ENCODE measurements at places on chromosomes 12 and 14.

- no peak for DNase-seq
Measured at GRCh38 chr12:67323007-67323406, 53.8 kb downstream of the CAND1 start.

GRCh38 chr12:92702754-92703679 lies at the start of gene PLEKHG7:
PLEKHG7 (plus strand) TSS chr12:92702989; CDS start chr12:92706632, 3,643 bp downstream.
- DNase-seq = no peak

- no peak for DNase-seq
Measured at GRCh38 chr12:53055471-53056266, 5.8 kb downstream of the TNS2 start.

- no peak for DNase-seq
Measured at GRCh38 chr12:116693286-116694227, 44.3 kb downstream of the SPRING1 start.

DNA sequence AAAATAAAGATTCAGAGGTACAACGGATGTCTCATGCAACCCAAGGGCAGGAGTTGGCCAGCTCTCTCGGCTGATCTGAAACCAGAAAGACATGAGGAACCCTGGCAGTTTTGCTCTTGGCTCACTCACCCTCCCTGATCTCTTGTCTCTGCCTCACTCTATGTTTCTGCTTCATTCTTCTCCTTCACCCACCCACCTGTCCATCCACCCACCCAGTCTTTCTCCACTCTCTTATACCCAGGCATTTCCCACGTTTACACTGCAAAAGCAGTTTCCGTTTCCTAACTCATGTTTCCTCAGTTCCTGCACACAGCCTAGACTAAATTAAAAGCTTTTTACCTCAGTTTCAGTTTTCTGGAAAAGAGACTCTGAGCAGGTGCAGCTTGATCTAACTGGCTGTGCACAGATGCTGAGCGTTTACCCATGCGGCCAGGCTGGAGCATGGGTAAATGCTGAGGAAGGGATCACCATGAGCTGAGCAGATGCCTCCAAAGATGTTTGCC lies 157.6 kb downstream of the PRKCH start:
- no peak for DNase-seq

GRCh38 chr12:47110718-47111391 lies 31.1 kb upstream of the AMIGO2 start:
- DNase-seq = no peak

DNA sequence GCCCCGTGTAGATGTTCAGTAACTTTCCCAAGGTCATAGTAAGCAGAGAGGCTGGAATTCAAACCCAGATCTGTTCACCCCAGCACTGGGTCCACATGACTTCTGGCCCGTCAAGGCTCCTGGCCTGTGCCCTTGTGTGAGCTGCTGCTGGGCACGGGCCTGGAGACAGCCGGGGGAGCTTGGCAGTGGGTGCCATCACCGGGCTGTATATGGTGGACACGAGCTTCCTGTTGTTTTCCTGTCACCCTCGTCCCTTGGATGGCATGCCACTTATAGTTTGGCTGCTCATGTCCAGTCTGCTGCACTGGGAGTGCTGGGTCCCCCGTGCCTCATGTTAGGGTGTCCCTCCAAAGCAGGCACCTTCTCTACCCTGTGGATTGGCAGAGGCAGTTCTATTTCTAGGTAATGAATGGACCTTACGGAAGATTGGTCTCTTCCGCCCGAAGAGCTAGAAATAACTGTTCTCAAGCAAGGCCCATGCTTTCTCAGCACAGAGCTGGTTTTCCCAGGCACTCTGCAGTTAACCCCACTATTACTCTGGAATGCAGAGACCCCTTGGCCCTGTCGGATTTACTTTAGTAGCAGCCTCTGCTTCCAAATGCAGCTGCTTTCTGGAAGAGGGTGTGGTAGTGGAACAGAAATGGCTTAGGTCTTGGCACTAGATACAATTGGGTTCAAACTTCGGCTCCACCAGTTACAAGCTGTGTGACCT lies 44.3 kb downstream of the ELK3 start:
- DNase-seq = no peak

DNA sequence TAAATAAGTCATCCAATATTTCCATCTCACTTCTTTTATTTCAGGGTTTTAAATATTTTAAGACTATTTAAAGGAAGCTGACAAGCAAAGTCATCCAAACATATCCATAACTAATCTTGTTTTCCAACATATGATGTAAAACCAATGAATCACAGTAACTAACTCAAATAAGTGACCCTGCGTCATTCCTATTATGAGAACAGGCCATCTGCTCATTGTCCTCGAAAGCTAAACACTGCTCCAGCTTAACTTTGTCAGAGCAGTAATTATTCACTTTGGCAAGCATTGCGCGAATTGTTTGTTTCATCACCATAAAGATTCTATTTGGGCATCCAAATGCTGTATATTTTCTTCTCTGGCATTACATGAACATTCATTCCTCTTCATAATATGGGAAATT lies 99.1 kb downstream of the CAPZA3 start:
- no peak for DNase-seq

- DNase-seq = no peak
Measured at GRCh38 chr12:12975322-12976077, 23.5 kb upstream of the GPRC5D start.

GRCh38 chr12:90910958-90911357 lies 44.0 kb downstream of the CCER1 start:
- no peak for DNase-seq

GRCh38 chr12:119649202-119649808 lies 18.6 kb upstream of the PRKAB1 start:
- DNase-seq = no peak

DNA sequence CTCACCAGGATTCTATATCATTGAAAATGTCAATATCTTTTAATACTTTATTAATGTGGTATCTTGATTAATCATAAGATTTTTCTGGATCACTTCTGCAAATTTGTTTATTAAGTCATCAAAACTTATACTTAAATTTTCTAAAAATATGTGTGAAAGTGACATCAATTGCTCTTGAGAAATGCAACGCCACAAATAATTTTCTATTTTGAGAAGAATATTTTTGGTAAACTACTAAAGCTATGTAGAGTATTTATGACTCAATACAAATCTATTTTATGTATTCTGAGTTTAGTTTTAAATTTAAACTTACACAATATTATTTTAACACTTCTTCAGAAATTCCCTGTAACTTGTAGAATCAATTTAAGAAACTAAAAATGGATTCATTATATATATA lies 263.3 kb downstream of the RASSF9 start:
- no peak for DNase-seq

DNA sequence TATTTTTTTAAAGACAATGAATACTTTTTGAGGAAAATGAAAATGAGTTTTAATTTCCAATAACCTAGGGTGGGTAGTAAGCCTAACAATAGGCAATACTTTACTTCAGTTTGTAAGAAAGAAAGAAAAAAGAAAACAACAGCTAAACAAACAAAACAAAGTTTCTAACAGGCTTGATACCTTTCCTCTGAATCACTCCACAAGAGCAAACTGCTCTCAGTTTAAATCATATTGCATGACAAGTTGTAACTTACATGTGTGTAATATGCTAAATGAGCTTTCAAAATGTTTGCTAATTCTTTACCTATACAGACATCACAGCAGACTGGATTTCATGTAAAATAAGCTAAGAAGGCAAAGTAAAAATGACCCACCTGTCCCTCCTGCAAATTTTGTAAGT lies 6.7 kb upstream of the LMO3 start:
- no peak for DNase-seq

DNA sequence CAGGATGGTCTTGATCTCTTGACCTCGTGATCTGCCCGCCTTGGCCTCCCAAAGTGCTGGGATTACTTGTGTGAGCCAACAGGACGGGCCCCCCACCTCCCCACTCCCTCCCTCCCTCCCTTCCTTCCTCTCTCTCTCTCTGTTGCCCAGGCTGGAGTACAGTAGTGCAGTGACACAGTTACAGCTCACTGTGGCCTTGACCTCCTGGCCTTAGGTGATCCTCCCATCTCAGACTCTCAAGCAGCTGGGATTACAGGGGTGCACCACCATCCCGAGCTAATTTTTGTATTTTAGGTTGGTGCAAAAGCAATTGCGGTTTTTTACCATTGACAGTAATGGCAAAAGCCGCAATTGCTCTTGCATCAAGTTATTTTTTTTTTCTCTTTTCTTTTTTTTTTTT lies 19.2 kb upstream of the ANAPC5 start:
- no peak for DNase-seq

DNA sequence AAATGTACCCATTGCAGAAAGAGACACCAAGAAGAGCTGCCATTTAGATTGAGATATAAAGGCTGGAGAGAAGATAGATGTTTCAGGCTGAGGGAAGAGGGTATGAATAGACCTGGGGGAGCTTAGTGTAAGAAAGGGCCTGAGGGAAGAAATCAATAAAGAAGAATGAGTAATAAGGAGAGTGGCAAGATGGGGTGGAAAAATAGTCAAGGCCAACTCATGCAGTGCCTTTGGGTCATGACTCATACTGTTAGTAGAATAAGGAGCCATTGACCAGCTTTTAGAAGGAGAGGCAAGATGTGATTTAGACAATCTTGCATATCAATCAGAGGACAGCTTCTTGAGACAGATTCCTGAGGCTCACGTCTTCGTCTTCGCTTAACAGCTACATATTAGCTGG lies 287.5 kb downstream of the DUSP6 start:
- DNase-seq = no peak

- no peak for DNase-seq
Measured at GRCh38 chr12:27024291-27024690, 1.9 kb downstream of the MED21 start.

DNA sequence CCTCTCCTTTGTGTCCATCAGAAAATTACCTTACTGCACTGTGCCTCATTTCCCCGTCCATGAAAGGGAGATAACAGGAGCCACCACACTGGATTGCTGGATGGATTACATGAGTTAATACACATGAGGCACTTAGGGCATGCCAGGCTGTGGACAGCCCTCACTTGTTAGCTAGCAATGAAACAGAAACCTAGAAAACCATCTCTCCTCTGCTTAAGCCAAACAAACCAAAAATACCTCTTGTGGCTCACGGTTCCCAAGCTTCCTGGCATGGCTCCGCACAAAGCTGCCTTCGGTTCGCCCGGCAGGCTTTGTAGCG lies 660 bp upstream of the HCFC2 start:
- DNase-seq = peak; percentile 10

- no peak for DNase-seq
Measured at GRCh38 chr12:55671746-55672145, 35.1 kb downstream of the OR10P1 start.

DNA sequence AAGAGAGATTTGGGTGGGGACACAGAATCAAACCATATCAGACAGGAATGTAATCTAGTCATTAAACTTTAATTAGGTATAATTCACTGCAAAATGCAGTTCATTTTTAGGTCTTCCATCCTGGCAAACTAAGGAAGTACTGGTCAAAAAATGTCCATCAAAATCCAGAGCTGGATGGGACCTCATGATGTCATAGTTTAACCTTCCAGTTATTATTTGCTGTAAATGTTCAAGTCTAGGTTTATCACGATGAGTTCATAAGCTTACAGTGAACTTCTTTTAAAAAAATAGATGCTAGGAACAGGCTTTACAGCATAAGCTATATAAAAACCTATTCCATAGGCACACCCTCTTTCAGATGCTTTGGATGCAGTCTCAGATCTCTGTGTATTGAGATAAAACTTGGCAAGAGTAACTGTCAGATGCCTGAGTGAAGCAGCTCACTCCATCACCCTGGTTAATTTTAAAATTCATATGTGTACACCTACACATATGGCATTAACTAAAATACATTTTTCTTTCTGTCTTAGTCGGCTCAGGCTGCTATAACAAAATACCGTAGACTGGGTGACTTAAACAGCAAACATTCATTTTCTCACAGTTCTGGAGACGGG lies 7.9 kb downstream of the SSPN start:
- DNase-seq = no peak

DNA sequence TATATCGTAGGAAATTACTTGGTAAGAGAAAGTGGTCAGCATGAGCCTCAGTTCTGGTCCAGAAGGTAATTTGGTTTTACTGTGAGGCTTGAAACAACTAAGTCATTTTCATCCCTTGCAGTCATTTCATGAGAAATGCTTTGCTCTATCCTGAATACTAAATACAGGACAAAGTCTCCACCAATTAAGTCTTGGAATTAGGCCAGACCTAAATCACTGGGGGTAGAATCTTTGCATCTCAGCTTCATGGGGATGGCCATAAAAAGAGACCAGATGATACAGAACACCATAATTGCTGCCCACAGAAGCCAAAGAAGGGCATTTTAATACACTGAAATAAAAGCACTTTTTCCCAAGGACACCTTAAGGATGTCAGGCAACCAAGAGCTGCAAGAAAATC lies 277.9 kb upstream of the DCN start:
- no peak for DNase-seq

GRCh38 chr14:72892103-72892878 lies 1.6 kb downstream of the DPF3 start:
- DNase-seq = no peak

GRCh38 chr12:75818863-75819262 lies 212.7 kb downstream of the PHLDA1 start:
- DNase-seq = no peak

DNA sequence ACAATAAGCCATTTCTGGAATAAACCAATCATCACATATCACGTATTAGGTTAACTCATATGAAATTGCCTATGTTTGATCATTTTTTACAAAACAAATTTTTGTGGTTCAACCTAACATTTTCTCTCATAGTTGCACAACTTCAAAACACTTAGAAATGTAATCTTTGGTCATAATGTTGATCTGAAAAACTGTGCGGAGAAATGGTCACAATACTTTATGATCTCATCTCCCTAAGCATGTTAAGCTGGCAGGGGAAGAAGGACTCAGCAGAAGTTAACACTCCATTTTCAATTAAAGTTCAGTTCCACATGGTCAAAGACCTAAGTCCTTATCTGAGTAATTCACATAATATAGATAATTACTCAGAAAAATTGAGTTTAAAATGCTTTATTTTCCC lies 194.8 kb downstream of the CAPZA3 start:
- DNase-seq = no peak

GRCh38 chr12:93413064-93413463 lies 28.7 kb downstream of the UBE2N start:
- no peak for DNase-seq

GRCh38 chr12:105860561-105861207 lies 278.1 kb downstream of the NUAK1 start:
- peak; percentile 56 for DNase-seq

DNA sequence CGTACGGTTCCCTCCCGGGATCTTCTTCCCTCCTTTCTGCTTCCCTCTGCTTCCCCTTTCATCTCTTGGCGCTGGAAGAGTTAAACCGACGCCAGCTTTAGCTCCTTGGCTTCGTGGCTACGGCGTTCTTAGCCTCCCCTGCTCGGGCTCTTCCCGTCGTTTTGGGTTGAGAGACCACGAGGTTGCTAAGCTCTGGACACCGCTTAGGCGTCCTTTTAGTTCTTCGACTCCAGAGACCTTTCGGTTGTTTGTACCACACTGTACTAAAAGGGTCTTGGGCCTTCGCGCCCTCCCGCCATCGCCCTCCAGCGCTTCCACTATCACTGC lies 545 bp downstream of the CPSF2 start:
- no peak for DNase-seq
